AG04450 (cell line): ENCODE measurements at places on chromosomes 4 and X.

- no peak for DNase-seq
Measured at GRCh38 chr4:22462688-22463087, 53.2 kb downstream of the ADGRA3 start.

DNA sequence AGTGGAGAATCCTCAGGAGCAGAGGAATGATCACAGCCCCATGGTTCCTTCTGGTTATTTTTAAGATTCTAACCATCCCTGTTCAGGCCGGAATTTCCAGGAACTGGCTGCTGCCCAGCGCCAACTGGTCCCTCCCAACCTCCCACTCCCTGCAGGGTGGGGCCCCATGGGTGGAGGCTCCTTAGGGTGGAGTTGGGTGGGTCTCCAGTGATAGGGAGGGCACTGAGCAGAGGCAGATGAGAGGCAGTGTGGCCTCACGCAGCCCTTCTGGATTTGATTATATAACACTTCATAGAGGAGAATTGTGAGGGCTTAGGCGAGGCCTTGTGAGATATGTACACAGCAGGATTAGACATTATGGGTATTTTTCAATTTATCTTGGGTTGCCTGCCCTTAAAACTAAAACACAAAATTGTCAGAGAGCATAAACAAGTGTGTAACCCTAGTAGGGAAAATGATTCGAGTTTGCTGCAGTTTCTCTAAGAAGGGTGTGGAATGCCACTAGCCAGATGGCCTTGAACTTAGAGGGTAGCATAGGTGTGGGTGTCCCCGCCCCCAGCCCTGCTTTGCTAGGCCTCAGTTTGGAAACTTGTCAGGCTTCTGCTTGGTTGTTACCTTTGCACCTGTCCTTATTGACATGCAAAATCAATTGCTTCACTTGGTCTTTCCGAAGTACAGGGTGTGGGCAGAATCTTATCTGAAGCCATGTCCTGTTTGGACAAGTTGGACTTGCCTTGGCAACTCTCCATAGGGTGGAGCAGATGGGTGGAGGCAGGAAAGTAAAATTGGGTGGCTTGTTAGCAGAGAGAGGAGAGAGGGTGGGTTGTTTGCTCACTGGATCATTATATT, 9.4 kb downstream of the KLF3 start:
- DNase-seq: no peak

GRCh38 chrX:66328950-66329596, 165.0 kb downstream of the HEPH start:
- DNase-seq: no peak

DNA sequence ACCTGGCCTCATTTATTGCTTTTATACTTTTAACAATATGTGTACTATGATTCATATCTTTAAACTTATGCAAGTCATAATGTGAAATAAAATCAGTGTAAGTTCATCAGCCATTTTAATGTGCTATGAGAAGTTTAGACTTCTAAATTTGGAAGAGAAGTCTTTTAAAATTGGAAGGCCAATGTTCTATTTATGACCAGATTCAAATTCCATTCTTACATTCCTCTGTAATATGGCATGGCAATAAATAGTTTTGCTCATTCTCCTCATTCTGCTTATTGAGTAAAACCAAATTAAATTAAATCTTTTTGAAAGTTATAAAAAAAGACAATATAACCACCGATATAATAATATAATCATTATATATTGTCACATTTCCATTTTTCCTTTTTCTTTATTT, 126.2 kb downstream of the SORBS2 start:
- no peak for DNase-seq

- no peak for DNase-seq
Measured at GRCh38 chr4:48267574-48267973, 2.1 kb downstream of the TEC start.

- DNase-seq: no peak
Measured at GRCh38 chrX:42463706-42464490, 314.1 kb downstream of the PPP1R2C start.

DNA sequence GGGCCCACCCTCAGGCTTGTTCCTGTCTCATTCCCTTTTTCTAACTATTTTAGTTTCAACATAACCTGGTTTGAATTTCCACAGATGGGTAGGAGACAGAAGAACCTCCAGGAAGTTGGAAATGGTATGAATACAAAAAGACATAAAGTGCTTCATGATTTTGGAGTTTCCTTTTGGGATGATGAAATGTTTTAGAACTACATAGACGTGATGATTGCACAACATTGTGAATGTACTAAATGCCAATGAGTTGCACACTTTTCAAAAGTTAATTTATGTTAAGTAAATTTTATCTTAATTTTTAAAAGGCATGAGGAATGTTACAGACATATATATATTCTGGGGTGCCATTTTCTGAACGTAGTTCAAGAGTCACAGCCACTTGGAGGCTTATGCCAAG, 41.1 kb upstream of the IBSP start:
- DNase-seq: no peak

DNA sequence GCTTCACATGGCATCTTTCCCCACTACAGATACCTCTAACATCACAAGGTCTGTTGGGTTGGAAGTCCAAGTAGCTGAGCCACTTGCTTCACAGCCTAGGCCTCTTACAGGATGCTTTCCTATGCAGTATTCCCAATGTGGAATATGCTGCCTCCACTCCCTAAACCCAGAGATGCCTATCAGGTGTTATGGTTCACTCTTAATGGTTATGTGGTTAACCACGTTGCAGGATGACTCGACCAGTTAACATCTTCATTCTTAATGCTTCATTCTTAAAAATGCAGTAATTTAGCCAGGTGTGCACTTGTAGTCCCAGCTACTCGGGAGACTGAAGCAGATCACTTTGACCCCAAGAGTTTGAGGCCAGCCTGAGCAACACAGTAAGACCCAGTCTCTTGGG, 24.2 kb downstream of the HAUS3 start:
- DNase-seq: no peak

- no peak for DNase-seq
Measured at GRCh38 chrX:55452833-55453124, 852 bp downstream of the MAGEH1 start.

- no peak for DNase-seq
Measured at GRCh38 chr4:106126062-106126461, 189.9 kb downstream of the TBCK start.

DNA sequence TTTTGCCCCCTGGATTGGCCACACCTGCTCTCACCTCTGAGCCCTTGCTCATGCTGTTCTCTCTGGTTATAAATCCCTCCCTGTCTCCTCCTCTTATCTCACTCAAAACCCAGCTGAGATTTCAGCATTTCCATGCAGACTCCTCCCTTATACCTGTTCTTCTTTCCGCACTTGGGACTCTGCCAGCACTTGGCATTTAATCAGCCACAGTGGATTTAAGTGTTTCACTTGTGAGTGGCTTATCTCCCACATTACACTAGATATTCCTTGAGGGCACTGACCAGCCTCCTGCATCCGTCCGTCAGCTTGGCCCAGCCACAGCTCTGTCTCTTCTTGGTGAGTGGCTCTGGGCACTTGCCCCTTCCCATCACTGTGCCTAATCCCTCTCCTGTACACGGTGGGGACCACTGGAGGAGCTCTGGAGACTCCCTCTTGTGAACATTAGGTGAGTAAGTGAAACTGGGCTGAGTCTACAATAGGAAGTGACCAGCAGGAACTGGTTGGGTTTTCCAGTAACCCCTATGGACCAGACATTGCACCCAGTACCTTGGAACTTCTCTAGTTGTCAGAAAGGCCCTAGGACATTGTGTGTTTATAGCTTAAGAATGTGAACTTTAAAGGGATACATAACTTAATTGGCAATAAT, 19.9 kb downstream of the FGFBP1 start:
- no peak for DNase-seq

- no peak for DNase-seq
Measured at GRCh38 chrX:101764538-101764937, 104.9 kb upstream of the ARMCX2 start.

GRCh38 chr4:155961575-155961974, 7.9 kb upstream of the CTSO start:
- DNase-seq: no peak

- no peak for DNase-seq
Measured at GRCh38 chrX:99654188-99654587, 755.9 kb downstream of the PCDH19 start.
